Heart left ventricle (tissue), 16 donors: ENCODE measurements at places on chromosomes 4 and X. TPM values are rescaled to one million over a fixed set of nuclear protein-coding genes. Genes with fewer than 3 reads are reported as not detected.

Gene CFAP299
- total RNA-seq: not detected

GRCh38 chrX:46268412-46268811 is 276.8 kb downstream of the ZNF674 start:
- DNase-seq: no peak

GRCh38 chr4:153571006-153571545 is 104.9 kb downstream of the TMEM131L start:
- DNase-seq: no peak

DNA sequence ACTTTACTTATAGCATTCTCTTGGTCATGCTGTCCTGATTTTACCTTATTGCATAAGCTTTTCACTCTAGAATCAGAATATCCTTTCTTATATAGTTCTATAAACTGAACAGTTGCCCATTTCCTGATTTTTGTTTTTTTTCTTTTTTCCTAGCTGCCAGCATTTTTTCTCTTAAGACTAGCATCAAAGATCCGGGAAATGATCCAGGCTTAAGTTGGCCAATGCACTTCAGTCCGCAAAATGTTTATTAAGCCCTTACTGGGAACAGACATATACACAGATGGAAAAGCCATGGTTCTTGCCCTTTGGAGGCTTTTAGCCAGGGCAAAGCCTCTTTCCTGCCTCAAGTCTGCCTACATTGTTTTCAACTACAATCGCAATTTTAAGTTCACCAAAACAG is 10.1 kb upstream of the BMP2K start:
- no peak for DNase-seq

DNA sequence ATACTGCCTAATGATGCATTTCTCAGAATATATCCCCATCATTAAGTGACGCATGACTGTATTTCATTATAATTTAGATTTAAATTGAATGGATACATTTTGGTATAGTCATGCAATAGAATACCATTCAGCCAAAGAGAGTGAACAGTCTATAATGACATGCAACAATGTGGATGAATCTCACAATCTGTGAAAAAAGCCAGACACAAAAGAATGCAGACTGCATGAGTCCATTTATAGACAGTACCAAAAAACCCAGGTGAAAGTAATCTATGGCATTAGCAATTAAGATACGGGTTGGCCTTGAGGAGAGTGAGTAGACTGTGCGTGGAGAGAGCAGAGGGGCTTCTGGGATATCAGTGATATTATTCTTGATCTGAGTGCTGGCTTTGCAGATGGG is 239.7 kb upstream of the PGRMC2 start:
- no peak for DNase-seq

- DNase-seq: peak; percentile 42
These were observed 36.9 kb downstream of the PARM1 start for GRCh38 chr4:74969507-74970474.

DNA sequence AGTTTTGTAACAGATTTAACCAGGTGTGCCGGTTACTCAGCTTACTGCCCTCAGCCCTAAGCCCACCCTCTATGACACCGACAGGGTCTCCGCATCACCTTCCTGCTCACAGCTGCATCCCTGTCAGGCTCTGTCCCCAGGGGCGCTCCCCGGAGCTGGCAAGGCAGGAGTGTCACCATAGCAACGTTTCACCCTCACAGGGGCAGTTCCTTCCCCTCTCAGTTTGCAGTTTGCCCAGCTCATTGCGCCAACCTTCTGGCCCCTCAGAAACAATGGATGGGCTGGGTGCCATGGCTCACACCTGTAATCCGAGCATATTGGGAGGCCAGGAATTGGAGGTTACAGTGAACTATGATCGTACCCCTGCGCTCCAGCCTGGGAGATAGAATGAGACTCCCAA is 42.6 kb downstream of the RGS12 start:
- DNase-seq: no peak

DNA sequence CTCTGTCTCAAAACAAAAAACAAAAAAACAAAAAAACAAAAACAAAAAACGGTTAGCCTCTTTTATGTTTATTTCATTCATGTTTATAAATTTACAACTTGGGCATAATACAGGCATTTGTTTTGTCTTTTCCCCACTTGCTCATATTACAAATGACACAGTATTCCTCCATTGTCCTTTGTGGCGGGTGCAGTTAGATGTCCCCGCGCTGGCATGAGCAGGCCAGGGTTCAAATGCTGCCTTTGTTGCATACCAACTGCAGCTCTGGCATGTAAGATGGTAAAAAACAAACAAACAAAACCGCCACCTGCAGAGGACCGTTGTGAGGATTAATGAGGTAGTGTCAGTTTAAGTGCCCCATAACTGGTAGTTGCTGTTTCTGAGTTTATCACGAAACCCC is 16.1 kb upstream of the HPF1 start:
- no peak for DNase-seq
